ENCODE measurements at places on chromosomes 4 and X.

DNA sequence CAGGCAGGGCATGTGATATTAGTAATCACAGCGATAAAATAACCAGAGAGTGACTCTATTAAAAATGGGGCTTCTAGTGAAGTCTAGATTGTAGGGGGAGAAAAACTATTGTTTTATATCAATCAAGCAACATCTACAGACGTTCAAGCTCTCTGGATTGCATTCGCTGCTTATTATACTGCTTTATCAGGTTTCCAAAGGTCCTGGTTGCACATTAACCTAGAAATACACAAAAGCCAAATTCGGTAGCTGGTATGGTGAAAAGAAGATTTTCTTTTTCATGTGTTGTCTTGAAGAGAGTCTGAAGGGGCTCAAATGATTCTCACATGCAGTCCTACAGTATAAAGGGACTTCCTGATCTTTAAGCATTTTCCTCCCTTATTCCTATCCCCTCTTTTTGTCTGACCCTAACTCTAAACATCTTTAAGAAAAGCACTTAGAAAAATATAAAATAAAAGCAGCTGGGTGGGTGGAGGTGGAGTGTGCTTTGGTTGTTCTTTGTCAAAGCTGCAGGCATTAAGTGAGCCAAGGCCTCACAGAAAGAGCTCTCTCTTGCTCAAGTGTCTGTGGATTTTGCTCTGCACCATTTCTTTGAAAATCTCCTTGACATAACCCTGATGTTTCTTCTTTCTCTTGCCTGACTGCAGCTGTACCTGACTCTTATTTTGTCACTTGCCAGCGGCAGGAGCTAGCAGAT is 46.1 kb downstream of the MID1IP1 start:
- DNase-seq: no peak

GRCh38 chr4:74014332-74014731 is 15.9 kb upstream of the CXCL5 start:
- no peak for DNase-seq

GRCh38 chr4:118762730-118763477 is 73.0 kb downstream of the SEC24D start:
- DNase-seq: no peak

DNA sequence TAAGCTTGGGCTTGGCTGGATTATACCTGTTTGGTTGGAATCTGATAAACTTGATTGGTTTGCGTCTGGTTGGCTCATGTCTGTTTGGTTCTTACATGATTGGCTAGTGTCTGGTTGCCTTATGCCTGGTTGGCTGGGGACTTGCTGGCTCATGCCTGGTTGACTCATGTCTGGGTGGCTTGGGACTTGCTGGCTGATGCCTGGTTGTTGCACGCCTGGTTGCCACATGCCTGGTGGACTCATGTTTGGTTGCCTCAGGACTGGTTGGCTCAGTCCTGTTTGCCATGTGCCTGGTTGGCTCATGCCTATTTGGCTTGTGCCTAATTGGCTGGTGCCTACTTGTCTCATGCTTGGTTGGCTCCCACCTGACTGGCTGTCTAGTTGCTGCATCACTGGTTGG is 104.5 kb downstream of the APOOL start:
- no peak for DNase-seq

GRCh38 chrX:8743126-8743732 is 11.3 kb upstream of the ANOS1 start:
- peak; percentile 43 for DNase-seq

GRCh38 chr4:124189545-124189944 is 523.0 kb downstream of the ANKRD50 start:
- no peak for DNase-seq

DNA sequence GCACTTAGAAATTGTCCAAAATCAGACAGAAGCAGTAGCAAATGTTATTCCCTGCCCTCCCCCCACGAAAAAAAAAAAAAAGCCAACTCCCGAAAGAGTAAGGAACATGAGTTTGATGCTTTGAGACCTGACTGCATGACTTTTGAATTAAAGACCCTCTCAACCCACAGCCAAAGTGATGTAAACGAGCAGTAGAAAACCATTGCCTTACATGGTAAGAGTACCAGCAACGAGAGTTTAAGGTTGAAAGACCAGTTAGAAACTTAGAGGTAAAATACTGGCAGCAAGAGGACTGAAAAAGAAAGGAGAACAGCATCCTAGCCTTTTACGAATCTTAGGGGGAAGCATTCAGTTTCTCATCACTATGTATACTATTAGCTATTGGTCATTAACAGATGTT is 10.0 kb upstream of the ANXA10 start:
- no peak for DNase-seq

GRCh38 chrX:30992381-30992904 is 79.4 kb downstream of the FTHL17 start:
- no peak for DNase-seq

DNA sequence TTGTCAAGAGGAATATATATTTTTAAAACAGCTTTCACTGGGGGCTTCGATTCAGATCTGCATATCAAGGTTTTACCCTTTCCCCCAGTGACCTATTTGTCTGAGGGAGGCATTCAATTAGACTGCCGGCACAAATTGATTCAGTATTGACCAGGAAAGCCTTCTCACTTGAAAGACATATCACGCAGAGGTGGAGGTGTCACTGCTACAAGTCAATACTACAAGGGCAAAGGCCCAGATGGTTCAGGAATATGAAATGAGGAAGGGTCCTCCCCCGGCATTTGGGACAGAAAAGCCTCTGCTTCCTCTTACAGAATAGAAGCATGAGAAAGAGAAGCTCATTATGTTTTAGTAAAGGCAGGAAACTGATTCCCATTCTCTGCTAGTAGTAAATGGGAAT is 383.6 kb downstream of the HNRNPD start:
- DNase-seq: no peak

DNA sequence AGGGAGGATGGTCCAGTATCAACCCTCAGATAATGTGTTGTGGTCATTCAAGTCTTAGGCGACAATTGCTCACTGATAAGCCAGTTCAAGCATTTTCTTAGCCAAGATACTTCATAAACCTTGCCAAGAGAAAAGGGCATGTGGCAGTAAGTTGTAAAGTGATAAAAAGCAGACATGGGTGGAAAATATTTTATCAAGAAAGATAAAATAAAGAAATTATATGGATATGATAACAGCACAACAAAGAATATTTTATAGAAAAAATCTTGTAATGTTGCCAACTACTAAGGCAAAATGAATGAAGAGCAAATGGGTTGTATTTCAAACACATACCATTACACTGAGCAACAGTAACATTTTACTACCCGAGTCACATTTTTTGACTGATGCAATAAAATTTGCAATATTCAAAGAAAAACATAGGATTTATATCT is 217.4 kb upstream of the PITX2 start:
- DNase-seq: no peak

DNA sequence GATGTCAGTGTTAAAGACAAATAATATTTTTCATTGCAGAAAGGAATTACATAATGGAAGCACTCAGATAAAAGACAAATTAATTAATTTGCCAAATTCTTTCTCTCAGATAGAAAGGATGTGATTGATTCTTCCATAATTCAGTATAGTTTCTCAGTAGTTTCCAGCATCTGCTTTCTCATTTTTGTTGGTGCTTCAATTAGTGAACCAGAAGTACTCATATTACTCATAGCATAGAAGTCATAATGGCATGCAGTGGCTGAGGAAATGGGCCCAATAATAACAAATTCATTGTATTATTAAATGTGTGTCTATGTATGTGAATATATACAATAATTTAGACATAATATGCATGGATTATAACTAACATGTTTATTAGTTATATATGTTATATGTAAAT is 393.3 kb upstream of the TRAM1L1 start:
- no peak for DNase-seq

- no peak for DNase-seq
Measured at GRCh38 chr4:157389741-157390140, 169.2 kb downstream of the GRIA2 start.

DNA sequence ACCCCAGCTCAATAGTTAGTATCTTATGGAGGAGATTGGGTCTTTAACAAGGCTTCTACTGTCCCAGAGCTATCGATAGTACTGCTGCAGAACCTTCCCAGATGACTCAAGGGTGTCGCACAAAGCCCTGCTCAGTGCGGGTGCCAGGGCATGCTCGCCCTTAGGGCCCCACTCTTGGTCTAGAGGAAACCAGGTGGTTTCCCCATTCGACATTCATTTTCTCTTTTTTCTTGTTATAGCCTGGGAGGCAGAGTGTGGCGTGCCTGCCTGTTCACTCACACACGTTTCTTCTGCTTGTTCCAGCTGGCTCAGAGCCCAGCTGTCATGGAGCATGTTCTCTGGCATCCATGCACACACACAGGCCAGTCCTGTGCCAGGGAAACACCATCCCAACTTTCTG is 144.5 kb downstream of the SMIM20 start:
- no peak for DNase-seq

- DNase-seq: no peak
Measured at GRCh38 chr4:66182636-66183035, 512.3 kb upstream of the EPHA5 start.

DNA sequence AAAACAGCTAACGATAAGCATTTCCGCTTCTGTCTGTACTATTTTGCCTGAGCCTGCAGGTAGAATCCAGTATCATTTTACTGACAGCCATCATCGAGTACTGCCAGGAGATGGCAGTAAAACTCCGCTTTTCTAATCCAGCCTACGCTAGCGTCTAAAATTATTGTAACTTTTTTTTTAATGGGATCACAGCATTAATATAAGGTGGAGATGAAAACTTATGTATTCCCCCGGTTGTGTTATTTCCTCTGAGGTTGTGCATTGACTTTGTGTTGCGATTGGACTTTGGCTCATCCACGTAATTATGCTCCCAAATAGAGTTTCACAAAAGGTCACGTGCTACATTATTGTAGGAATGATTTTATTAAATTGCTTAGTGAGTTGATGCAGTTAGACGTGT is 248.1 kb downstream of the C4orf33 start:
- no peak for DNase-seq

GRCh38 chrX:71162981-71163380 is 18.3 kb downstream of the NLGN3 start:
- no peak for DNase-seq

DNA sequence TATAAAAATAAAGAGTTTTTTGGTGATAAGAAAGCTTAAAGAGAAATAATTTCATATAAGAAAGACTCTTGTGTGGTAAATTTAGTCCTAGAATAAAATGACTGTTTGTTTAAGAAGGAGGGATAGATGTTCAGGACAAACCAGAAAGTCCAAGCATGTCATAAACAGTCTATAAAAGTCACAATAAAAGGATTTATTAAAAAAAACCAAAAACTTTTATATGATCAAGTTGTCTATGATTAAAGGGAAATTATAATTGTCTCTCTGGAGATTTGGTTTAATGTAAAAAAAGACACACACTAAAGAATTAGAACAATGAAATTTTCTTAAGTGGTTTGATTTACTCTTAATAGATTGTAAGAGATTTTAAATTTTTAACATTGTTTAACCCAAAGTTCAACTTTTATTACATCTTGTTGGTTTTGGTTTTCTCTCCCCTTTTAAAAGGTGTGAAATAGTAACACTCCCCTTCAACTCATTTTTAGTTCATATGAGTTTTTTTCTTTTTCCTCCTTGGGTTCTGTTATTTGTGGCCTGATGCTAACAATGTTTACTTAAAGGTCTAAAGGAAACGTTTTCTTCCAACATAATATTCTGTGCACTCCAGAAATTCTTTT is 89.7 kb downstream of the PDHA2 start:
- DNase-seq: no peak

DNA sequence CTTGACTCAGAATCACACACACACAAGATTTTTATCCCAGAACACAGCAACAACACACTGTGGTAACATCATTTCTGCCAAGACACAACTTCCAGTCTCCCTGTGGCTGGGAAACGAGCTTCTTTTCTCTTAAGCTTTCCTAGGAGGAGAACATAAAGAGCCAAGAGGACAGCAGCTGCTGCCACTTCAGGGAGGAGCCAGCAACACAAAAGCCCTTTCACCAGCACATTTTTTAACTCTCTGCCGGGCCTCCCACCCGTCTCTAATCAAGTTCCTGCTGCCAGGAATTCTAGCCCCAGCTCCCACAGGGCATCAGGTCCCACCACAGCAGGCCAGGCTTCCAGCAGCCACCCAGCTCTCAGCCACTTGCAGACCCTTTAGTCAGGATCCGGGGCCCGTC is 22.4 kb downstream of the FAT1 start:
- peak; percentile 62 for DNase-seq

DNA sequence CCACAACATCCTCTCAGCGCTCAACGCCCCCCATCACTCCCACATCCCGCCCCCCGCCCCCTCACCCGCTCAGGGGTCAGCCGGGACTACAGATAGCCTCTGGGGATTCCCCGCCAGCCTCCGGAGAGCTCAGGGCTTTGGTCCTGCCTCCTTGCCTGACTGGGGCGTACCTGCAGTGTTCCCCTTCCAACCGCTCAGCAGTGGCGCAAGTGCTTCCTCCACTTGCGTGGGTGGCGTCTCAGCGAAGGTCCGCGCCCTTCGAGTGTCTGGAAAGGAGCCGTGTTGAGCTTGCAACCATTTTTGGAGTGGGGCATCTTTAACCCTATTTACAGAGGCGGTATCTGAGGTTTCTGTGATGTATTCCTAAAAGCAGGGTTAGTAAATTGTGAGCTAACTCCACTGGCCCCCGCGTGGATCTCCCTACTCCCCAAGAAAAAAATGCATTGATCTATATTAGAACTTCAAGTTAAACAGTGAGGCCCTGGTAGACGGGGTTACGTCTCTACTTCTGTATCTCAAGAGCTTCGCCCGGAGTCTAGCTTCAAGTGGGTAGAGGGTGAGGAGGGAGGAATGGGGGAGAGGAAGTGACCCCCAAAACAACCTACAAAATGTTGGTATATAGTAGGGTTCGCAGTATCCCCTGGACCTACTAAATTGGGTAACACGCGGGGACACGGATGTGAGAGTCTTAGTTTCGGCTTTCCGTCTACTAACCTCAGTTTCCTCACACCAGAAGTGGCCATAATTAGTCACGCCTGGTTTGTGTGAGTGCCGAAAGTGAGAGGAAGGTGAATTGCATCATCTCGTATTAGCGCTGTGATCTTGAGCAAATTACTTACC is 16.1 kb downstream of the NKX3-2 start:
- no peak for DNase-seq

DNA sequence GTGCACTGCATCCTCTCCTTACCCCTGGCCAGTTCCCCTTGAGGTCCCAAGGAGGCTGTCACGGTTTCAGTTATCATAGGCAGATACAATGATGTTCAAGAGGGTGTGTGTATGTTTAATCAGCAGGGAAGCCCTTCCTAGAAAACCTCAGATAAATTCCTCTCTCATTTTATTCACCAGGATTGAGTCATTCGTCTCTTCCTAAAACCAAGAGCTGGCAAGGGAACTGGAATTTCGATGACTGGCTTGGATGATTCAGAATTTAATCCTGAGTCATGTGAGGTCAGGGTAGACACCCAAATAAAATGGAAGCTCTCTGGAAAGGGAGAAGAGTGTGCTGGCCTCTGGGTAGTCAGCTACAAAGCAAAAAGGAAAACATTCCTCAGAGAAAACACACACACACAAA is 106.2 kb upstream of the RAPGEF2 start:
- DNase-seq: no peak

DNA sequence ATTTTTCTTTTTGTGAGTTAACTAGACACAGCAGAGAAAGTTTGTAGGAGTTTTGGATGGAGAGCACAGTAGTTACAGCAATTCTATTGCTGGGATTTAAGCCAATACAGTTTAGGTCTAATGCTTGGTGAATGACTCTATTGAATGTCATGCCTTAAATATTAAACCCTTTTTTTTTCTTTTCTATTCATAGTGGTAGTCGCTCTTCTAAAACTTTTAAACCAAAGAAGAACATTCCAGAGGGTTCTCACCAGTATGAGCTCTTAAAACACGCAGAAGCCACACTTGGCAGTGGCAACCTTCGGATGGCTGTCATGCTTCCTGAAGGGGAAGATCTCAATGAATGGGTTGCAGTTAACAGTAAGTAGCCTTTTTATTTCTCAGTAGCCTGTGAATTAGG is 34.8 kb upstream of the DCK start:
- DNase-seq: no peak

- DNase-seq: no peak
Measured at GRCh38 chr4:28435314-28435713, 1574.7 kb downstream of the STIM2 start.
